ENCODE measurements at places on chromosomes 2 and 18.

DNA sequence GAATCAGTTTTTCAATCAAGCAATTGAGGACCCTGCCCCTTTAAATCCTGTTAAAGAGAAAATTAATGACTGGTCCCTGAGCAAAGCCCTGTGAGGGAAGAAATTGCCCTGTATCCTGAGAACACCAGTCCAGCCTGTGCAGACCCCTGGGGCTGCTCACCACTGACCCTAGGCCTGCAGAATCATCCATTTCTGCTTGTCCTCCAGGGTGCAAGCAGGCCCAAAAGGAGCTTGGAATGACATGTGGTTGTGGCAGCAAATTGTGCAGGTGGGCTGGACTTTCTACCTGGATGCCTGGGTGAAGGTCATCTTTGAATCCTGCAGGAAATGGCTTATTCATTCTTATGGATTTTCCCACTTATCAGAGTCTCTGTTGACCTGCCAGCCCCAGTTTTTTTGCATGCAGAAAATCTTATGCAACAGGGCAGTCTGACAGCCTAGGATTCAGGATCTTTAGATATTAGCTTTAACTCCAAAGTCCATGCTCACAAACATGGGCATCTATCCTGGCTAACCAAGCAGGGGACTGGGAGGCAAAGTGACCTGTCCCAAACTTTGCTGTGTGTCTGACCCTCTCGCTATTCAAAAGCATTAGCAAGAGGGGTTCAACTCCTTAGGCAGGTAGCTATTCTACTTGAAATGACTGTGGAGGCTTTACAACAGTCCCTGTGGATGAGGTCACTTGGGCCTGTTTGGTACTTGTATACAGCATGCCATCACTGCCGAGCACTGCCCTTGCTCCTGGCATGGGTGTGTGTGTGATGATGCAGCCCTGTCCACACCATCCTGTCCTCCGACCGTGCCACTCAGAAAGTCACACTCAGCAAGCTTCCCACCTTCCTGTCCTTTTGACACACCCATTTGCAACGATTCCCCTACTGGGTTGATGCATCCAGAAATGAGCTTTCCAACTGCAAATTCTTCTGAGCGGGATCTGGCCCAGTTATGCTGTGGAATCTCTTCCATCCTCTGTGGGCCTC is 85.3 kb downstream of the CAPN13 start:
- DNase-seq = no peak

DNA sequence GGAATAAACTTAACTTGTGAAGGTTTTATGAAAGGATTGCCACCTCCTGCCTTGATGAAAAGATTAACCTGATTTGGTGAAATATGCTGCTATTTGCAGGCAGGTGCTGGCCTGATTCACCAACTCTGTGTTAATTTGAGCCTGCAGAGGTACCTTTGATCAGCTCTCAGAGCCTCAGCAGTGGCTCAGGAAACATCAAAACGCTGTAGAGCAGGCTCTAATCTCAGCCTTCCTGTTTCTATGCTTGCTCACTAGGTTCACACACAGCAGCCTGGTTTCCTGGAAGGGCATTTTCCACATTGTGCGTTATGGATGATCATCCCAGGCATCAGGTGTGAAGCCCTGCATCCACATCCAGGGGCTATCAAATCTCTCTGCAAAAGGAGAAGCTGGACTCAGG is 16.9 kb downstream of the TGIF1 start:
- no peak for DNase-seq

GRCh38 chr2:97900806-97901205 is 94.9 kb downstream of the TMEM131 start:
- DNase-seq = no peak

GRCh38 chr2:33011941-33012340 is 65.2 kb downstream of the LTBP1 start:
- DNase-seq = no peak

- DNase-seq = peak; percentile 13
Observed at GRCh38 chr2:222451224-222451674, 26.9 kb downstream of the SGPP2 start.

DNA sequence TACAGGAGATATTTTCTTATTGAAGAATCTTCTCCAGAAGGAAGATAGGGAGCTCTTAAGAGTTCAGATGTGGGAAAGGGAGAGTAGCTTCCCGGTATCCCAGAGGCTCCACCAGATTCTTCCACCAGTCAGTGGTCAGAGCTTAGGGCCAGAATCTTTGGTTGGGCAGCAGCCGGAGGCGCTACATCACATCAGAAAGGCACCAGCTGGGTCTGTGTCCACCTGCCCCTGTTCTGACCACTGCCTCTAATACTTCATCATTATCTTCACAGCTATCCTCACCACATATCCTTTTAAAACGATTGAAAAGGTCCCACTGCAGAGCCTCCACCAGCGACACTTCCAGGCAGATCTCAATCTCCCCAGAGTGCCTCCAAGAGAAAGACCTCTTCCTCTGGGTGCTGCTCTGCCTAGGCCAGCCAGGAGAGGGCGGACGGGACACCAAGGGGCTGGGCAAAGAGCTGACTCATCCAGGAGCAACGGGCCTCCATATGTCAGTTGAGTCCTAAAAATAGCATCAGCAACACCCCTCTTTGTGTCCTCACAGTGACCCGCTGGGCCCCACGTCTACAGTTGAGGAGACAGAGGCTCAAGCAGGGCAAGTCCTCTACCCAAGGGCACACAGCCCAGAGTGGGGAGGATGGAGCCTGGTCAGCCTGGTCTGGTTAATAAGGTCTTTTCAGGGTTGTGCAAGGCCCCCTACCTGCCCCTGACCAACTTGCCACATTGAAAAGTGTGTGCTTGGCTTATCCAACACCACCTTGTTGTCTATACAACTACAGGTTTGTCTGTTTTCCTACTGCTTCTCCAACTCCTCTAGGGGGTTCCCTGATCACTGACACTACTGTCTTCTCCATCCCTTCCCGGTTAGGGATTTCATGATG is 81.2 kb downstream of the ADD2 start:
- DNase-seq = peak; percentile 85

DNA sequence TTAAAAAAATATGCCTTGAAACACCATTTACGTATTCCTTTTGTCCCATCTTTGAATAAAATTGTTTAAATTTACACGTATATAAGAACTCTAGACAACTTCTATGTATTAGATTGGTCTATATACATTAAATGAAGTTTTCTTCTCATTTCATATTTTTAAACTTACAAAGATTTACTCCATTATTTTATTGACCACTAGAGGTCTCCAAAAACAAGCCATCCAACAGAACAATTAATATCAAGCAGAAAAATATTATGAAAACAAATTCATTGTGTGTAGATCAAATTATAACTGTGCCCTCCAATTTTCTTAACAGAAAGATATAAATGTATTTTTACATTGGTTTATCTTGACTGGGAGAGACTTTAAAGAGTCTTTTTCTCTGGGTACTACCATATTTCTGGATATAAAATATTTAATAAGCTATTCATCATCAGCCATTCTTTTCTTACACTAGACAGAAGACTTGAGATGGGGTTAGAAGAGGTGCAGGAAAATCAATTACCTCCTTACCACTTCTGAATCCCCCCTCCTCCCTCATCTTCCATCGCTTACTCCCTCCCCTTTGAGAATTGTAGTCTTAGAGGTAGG is 66.5 kb downstream of the DPP4 start:
- DNase-seq = peak; percentile 41

DNA sequence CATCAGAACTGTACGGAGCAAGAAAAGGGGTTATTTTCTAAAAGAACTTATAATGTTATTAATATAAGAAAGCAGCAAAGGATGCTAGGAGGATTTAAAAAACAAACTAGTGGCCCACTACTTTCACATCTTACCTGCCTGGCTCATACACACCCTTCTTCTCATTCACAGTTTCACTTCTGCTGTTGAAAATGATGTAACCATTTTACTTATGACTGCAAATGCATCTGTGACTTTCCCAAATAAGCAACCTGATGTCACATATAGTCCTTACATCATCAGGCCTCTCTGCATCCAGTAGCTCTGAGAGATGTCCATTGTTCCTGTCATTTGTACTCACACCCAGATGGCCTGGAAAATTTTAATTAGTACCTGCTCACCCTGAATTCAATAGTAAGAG is 101.8 kb upstream of the MYO3B start:
- no peak for DNase-seq

- DNase-seq = no peak
Observed at GRCh38 chr2:191026377-191026776, 12.4 kb upstream of the STAT1 start.

- no peak for DNase-seq
Observed at GRCh38 chr18:5516841-5517240, 27.0 kb downstream of the EPB41L3 start.

DNA sequence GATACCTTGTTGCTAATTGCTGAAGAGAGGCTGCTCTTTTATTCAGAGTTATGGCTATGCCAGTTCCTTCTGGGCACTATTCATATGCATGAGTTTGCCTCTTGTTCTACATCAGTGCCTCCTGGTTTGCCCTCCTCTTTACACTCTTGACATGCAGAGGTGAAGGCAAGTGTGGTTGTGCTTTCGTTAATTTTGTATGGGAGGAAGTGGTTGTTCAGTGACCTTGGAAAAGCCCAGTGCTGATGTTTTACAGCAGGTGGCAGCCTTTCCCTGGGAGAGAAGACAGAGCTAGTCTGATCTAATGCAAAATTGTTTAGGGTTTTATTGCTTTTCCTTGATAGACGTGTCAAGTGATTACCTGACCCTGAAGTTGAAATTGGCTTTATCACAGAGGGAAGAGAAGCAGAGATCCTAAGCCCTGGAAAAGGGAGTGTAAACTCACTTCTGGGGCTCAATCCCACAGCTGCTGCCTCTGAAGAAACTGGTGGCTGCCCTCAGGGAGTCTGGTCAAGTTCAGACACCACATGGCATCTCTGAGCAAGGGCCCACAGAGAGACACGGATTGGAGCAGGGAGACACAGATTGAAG is 30.5 kb upstream of the VPS54 start:
- DNase-seq = peak; percentile 86

DNA sequence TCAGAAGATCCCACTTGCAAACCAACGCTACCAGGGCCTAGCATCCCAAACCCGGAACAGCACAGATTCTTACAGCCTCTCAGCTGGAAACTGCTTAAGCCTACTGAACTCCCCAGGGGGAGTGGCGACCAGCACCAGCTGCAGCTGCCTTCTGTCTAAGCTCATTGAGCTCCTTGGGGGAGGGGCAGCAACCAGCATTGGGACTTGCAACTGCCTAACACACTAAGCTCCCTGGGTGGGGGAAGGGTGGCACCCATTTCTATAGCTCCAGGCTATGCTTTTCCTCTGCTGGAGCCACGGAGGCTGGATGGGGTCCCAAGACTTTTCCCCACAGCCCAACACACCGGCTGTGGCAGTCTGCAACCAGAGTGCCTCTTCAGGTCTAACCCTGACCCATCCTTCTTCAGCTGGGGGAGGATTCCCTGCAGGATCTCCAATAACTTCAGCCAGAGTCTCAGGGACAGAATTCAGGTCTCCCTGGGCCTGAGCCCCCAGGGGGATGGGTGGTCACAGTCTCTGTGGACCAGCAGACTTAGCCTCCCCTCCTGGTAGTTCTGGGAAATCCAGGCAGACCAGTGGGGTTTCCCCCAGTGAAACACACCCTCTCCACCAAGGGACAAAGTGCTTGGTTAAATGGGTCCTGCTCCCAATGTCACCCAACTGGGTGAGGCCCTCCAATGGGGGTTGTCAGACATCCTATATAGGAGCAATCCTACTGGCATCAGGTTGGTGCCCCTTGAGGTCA is 45.9 kb upstream of the ITGA4 start:
- no peak for DNase-seq

DNA sequence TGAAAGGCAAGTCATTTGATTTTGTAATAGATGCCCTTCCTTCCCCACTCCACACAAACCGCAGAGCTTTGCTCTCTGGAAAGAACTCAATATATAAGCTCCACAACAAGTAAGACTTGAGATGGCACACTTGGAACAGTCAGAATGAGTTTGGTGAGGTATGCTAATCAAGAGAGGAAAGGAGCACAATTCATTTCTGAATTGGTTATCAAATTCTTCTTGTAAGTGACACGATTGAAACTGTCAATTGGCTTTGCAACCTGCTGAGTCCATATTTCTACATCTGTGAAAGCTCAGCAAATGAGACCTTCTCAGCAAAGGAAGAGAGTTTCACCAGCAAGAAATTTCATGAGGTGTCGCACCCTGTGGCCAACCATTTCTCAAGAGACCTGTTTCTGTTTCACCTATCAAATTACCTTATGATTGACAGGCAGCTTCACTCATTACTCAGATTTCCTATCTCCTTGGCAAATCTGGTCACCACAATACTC is 19.1 kb downstream of the CTLA4 start:
- DNase-seq = no peak

GRCh38 chr2:237464757-237465391 is 22.2 kb upstream of the MLPH start:
- no peak for DNase-seq

DNA sequence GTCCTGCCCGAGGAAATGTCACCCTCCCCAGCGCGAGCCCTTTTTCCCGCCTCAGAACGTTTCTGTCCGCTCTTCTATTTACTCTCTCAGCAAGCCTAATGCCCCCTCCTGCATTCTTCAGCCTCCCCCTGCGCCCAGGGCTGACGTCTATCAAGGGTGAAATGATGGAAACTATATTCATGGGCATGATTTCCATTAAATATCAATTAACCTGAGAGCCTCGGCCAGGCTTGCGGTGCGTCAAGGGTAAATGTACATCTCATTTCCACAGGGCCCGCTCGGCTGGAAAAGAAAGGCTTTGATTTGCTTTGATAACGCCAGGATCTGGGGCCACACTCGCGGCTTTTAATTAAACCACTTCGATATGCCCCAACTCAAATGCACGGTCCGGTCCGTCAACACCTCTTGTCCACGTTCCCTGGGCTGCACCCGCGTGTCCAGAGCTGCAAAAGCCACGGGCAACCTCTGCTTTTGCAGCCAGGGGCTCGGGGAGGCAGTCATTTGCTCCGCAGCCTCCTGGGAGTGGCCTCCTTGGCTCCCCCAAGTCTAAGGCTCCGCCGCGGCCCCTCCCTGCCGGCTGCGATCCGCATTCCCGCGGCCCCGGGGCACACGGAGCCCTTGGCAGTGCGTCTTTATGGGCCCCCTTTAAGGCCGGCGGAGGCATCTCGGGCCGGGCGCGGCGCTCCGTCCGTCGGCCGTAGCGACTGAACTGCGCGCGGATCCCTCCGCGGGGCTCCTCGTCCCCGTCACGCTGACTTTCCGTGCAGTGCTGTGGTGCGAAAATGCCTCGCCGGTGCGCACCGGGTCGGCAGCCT is at the start of gene HOXD8:
HOXD8 (plus strand) TSS at position 724 of the 815 bp plus-strand sequence. CDS start 662 bp downstream, outside the sequence.
- DNase-seq = peak; percentile 71

DNA sequence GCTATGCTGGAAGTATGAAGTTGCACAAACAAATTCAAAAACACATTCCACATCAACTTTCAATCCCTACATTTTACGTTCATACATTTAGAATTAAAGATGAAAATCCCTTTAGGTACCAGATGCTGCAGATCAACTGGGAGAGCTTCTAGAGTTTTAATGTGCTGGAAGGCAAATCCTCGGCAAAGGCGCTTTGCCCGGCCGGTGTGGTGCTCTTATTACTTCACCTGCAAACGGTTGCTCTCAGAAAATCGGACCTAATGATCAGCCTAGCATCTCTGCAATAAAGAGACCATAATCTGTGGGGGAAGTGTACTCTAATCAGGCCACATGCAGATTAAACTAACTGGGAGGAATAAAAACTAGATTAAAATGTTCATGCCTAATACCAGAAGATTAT is 513.8 kb downstream of the ZEB2 start:
- no peak for DNase-seq

All from SK-MEL-5 (cell line).